ENCODE measurements at places on chromosomes 16 and 17.

DNA sequence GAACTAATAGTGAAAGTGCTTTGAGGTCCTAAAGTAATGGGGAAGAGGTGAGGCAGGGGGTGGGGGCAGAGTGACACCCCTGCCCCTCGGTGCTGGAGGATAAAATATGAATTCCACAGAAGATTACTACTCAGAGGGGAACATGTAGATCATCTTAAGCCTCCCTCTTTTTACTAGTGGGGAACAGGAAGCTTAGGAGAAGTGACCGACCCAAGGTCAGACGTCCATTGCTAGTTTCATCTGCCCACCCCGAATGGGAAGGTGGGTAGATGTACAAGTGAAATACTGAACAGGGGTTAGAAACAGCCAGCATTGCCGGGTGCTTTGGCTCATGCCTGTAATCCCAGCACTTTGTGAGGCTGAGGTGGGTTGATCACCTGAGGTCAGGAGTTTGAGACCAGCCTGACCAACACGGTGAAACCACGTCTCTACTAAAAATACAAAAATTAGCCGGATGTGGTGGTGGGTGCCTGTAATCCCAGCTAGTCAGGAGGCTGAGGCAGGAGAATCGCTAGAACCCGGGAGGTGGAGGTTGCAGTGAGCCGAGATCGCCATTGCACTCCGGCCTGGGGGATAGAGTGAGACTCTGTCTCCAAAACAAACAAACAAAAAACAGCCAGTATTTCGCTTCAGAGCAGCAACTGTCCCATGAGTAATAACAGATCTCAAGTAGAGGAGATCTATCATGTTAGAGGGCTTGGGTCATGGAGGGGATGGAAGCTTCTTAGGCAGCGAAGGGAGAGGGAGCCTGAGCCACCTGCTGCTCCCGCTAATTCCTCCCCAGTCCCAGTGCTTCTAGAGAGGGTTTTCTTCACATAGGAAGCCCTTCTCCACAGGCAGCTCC, 1.2 kb upstream of the NR1D1 start:
- DNase-seq, result no peak

DNA sequence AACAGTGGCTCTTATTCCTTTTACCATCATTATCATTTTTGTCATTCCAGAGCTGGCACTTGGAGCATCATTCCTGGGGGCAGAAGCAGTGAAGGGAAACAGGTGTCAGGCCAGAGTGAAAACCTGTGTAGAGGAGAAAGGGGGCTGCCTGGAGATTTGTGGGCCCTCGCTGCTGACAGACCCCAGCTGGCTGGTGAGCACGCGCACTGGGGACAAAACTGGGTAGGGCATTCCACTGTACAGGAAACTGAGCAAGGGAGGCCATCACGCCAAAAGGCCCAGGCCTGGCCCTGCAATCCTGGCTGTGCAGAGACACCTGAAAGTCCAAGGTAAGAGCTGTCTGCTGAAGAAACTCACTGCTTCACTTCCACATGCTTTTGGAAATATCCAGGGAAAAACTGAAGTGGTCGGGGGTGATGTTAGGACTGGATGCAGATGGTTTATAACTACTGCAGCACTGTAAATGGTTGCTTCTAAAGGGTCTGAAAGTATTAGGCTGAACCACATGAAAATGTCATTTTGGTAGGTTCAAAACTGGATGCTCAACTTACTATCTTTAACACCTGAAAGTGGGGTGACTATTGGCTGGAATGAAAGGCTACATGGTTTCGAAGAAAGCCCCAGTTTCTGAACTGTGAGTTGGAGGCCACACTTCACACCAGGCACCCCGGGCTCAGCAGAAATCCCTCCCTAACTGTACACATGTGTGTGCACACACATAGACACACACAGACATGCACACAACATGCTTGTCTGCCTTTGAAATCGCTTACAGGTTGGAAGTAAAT, 225.0 kb downstream of the C16orf78 start:
- DNase-seq, result no peak

DNA sequence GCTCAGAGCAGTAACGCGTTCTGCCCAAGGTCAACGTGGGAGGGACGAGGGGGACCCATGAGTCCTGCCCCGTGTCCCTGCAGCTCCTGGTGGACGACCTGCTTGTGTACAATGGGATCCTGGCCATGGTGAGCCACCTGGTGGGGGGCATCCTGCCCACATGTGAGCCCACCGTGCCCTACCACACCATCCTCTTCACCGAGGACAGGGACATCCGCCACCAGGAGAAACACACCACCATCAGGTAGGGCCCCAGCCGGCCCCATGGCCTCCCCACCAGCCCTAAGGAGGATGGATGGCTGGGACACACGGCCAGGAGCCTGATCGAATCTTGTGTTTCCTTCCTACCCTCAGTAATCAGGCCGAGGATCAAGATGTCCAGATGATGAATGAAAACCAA, 227.6 kb downstream of the KATNIP start:
- DNase-seq, result no peak

DNA sequence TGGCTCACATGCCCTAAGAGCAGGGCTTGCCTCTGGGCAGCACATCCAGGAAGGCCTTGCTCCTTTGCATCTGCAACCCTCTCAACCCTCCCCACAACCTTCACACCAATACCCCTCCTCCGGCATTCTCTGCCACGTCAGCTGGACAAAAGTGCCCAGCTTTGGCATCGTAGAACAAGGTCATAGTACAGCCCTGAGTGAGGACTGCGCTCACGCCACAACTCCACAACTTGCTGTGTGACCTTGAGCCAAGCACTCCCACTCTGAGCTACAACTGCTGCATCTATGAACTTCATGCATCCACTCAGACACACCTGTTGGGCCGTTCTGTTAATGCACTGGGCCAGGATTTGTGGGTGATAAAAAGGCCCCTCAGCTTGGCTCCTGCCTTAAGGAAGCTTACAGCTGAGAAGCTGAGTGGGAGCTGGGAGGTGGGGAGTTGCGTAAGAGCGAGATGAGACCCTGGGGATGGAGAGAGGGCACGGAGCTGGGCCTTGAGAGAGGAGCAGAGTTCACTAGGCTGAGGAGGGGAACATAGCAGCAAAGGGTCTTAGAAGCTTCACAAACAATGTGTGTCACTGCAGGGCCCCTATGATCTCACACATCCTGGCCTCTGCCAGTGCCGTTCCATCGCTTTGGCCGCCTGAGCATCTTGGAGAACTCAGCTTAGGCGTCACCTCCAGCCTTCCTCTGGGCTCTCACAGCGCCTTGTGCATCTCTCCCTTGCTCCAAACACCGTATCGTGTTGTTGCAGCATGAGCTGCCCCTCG, 8.6 kb upstream of the MRC2 start:
- no peak for DNase-seq

- no peak for DNase-seq
Measured at GRCh38 chr17:13385481-13385911, 216.2 kb downstream of the HS3ST3A1 start.

DNA sequence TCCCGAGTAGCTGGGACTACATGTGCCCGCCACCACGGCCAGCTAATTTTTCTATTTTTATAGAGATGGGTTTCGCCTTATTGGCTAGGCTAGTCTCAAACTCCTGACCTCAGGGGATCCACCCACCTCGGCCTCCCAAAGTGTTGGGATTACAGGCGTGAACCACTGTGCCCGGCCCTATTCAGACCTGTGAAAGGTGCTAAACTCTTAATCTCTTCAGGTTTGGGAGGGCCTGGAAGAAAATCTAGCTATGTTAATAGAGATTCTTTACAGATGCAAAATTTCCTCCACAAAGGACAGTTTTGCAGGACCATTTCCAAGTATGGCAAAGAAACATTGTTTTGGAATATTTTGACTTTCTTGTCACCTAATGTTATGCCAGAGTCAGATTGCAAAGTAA, 3.1 kb upstream of the PLA2G15 start:
- no peak for DNase-seq

DNA sequence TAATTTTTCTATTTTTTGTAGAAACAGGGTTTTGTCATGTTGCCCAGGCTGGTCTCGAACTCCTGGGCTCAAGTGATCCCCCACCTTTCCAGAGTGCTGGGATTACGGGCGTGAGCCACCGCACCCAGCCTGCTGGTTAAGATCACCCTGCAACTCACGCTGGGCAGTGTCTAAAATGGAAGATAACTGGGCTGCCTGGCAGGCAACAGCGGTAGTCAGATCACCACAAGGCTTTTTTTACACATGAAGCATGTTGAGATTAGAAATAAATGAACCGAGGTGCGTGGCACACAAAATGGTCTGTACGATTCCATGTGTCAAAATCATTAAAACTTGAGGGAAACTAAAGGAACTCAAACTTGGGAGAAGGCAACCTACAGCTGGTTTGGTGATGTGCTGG, 26.7 kb downstream of the ZNF276 start:
- DNase-seq, result no peak

GRCh38 chr16:58508671-58509251, 6.6 kb upstream of the SETD6 start:
- no peak for DNase-seq

- no peak for DNase-seq
Measured at GRCh38 chr16:14028202-14028601, 42.9 kb upstream of the MRTFB start.

GRCh38 chr17:72598695-72599094, 477.9 kb downstream of the SOX9 start:
- no peak for DNase-seq

DNA sequence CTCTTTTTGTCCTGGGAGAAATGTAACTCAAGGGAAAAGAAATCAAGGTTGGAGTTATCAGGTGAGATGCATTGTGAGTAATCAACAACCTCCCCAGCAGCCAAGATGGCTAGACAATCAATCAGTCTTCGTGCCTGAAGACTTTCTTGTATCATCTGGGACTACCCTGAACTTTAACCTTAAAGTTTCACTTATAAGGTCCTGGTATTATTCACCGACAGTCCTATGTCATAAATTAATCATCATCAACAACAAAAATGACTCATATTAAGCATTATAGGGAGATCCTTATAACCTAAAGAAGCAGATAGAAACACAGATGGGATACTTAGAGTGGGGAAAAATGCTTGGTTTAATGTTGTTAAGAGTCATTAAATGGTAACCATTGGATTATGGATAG, 7.7 kb upstream of the TEKT3 start:
- DNase-seq, result no peak

DNA sequence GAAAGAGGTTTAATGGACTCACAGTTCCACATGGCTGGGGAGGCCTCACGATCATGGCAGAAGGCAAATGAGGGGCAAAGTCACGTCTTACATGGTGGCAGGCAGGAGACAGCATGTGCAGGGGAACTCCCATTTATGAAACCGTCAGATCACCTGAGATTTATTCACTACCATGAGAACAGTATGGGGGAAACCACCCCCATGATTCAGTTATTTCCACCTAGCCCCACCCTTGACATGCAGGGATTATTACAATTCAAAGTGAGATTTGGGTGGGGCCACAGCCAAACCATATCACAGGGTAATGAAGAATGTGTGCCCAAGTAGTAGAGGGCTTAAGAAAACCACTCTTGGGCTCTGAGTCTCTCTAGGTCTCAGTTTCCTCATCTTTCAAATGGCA, 85.1 kb downstream of the PRKCB start:
- no peak for DNase-seq

GRCh38 chr16:50011707-50012106, 13.3 kb upstream of the CNEP1R1 start:
- DNase-seq, result no peak

GRCh38 chr17:15398291-15398690, 56.9 kb upstream of the TEKT3 start:
- peak; percentile 52 for DNase-seq

- peak; percentile 17 for DNase-seq
Measured at GRCh38 chr17:73613271-73614233, 30.7 kb downstream of the SDK2 start.

DNA sequence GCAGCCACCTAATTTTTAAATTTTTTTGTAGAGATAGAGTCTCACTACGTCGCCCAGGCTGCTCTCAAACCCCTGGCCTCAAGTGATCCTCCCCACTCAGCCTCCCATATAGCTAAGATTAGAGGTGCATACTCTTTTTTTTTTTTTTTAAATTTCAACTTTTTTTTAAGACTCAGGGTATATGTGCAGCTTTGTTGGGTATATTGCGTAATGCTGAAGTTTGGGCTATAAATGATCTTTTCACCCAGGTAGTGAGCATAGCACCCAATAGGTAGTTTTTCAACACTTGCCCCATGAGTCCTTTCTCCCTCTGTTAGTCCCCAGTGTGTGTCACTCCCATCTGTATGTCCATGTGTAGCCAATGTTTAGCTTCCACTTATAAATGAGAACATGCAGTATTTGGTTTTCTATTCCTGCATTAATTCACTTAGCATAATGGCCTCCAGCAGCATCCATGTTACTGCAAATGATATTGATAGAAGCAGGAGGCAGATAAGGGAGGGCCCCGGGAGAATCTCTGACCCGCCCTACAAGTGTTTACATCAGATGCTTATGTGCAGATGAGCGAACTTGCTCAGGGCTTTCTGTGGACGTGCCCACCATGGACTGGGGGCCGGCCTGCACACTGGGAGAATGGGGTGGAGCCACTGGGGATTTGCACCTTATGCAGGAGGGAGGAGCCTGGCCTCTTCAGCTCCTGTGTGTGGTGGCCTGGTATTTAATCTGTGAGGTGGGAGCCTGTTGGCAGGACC, 110.3 kb upstream of the ZKSCAN2 start:
- no peak for DNase-seq

- no peak for DNase-seq
Measured at GRCh38 chr16:80123189-80123588, 417.6 kb upstream of the DYNLRB2 start.

- DNase-seq, result no peak
Measured at GRCh38 chr16:49590166-49590871, 216.7 kb downstream of the C16orf78 start.

DNA sequence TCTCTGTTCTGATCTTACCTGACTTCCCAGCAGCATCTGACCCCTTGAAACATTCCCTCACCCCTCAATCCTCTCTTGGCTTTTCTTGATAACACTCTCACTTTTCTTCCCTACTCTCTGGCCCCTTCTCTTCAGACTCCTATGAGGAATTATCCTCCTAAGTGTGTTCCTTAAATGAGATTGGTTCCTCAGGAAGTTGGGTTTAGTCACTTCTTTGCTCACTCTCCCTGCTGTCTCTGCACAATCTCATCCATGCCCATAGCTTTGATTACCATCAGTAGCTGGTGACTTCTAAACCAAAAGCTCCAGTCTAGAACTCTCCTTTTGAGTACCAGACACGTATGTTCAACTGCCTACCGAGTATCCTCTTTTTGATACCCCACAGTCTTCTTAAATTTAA, 13.0 kb downstream of the MED24 start:
- DNase-seq, result no peak

GRCh38 chr16:10944249-10945064, at the start of gene CLEC16A:
CLEC16A (plus strand) TSS chr16:10944564; CDS start chr16:10944718, 154 bp downstream.
- peak; percentile 98 for DNase-seq

Measured in brain (organoid and tissue), 16 donors.